Adrenal gland (tissue), 19 donors: ENCODE measurements at places on chromosomes 13 and 19. TPM values are rescaled to one million over a fixed set of nuclear protein-coding genes. Genes with fewer than 3 reads are reported as not detected.

Gene MEDAG
- 3.2 TPM for total RNA-seq

DNA sequence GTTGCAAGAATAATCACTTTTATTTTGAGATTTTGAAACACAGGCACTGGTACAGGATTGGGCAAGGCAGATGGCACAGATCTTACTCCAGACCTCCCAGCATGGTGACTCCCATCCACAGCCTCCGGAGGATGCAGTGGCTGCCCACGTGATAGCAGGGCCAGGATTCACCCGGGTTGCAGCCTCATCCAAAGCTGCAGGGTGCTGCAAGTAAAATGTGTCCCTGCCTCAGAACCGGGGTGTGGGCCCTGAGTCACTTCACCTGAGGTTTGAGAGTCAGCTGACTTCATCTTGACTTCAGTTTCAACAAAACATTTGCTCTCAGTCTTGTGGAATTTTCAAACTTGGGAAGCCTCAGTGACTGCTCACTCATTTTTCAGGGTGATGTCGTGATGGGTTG, 201.9 kb downstream of the FGF9 start:
- DNase-seq, result no peak
- H3K4me1 ChIP-seq, result no peaks in the 10 kb centered on the region
- no peak overlapping the region for H3K27ac ChIP-seq
- no peak overlapping the region for H3K4me3 ChIP-seq

Gene C1QTNF9B
- not detected for total RNA-seq

DNA sequence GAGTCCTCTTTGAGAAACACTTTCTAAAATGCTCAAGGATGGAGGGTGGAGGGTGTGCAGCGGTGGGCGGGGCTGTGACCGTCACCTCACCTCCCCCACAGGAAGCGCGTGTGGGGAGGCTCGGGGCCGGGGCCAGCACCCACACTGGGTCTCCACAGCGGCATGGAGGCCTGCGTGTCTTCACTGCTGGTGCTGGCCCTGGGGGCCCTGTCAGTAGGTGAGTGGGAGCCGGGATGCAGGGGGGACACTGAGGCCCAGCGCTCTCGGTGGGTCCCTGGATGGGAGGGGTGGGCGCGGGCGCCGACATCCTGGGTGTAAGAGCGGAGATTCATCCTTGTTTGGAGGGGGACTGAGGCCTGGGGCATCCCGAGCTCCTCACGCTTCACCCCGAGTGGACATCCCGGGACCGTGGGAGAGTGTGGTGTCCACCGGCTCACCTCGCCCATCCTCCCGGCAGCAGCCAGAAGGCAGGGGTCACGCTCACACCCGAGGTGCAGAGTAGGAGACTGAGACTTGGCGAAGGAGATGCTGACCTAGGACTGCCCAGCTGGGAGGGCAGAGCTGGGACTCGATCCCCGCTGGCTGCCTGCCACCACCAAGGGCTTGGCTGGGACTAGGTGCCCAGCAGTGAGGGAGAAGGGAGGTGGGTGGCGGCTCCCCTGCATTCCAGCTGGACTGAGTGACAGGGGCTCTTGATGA, at the start of gene GZMM:
TSS of gene GZMM (plus strand) at position 144 of the 699 bp plus-strand sequence. CDS start at position 163, 19 bp downstream.
- H3K4me1 ChIP-seq, result no peaks in the 10 kb centered on the region
- H3K27me3 ChIP-seq, result no peaks in the 10 kb centered on the region
- H3K27ac ChIP-seq, result no peak within 1 kb of the TSS
- H3K4me3 ChIP-seq, result no peak within 1 kb of the TSS
